ENCODE measurements at places on chromosomes 11 and 22.

- DNase-seq, result no peak
These were observed 17.7 kb downstream of the APLP2 start for GRCh38 chr11:130087294-130087926.

DNA sequence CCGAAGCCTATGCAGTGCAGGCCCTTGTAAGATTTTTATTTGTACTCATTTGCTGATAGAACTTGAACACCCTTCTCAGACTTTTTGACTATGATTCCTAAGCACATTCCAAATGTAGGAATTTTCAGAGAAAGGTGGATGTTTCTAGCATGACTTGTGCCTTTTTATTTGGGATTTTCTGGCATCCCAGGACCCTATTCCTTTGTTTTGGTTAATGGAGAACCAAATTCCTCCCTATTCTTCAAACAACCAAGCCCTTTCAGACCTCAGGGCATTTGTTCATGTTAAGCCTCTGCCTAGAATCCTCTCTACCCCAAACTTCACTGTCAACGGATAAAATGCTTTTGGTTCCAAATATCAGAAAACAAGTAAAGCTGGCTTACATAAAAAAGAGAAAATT, 371.1 kb downstream of the DDX10 start:
- DNase-seq, result no peak

DNA sequence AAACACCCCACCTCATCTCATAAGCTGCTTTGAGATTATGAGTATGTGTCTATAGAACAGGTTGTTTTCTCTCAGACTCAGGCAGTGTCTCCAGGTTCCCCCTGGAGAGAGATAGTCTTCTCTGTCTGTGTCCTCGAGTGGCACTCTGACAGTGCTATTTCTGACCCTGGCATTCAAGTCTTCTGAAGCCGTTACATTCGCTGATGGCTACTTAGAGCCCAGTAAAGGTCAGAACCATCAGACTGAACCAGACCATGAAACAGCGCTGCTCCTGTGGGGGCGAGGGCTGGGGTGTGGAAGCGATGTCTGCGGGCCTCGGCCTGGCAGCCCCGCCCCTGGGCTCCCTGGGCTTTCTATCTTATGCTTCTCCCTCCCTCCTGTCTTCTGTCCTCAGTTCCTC, 23.5 kb downstream of the SHISA8 start:
- DNase-seq, result no peak

DNA sequence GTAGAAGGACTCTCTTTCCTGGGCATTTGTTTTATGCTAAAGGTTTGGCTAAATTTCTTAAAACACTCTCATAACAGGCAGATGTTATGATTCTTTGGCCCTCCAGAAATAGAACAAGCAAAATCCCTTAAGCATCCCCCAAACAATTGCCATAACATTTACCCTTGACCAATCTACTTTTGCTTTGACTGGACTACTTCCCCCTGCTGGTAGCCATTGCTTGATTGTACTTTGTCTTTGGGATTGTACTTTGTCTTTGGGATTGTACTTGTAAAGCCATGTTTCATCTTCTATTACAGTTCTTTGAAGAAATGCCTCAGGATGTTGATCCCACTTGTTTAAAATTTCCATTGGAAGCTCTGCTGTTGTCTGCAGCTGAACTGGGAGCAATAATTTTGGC, 53.3 kb upstream of the GLYAT start:
- DNase-seq, result no peak

DNA sequence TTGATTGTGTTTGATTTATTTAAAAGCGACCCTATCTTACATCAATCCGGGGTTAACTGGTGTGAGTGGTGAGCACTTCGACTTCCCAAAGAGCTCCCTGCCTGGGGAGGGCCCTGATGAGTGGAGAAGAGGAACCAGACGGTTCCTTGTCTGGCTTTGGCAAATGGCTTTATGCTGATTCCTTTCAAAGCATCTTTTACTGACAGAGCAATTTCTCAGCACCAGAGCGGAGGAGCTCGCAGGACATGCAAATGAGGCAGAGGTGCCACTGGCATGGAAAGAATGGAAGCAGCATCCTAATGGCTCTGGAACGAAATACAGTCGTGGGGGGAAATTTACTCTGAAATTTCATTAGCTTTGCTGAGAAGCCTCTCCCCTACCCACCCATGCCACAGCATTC, 410.9 kb upstream of the B3GAT1 start:
- no peak for DNase-seq

DNA sequence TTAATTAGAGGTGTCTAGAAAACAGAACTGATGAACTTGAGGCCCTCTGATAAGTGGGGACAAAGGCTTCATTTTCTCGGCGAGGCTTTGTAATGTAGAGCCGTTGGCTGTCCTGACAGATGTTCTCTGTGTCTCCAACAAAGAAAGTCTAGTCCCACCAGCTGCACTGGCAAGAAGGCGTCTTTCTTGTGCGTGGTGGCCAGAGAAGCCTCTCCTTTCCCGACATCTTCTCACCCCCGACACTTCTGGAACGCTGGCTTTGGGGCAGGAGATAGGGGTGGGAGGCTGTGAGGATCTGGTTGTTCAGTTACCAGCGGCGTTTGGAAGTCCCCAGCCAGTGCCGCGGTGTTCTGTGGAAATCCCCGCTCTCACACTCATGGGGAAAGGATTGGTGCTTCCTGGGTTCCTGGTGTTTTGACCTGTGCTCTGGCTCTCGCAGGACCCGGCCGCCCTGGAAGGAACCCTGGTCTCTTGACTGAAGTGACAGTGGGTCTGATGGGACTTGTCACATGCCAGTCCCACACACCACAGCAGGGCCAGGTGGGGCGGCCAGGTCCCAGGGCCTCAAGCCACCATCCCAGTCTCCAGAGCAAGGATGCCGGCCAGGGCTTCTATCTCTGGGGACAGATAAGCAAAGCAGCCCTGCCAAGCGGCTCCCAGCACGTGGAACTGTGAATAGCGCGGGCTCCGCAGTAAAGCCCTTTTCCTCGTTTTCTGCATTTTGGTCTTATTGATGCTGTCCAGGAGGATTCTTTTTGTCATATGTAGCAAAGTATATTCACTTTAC, 23.2 kb downstream of the FADS2 start:
- no peak for DNase-seq

GRCh38 chr22:46575911-46576555, 38.6 kb upstream of the CELSR1 start:
- DNase-seq, result peak; percentile 4

DNA sequence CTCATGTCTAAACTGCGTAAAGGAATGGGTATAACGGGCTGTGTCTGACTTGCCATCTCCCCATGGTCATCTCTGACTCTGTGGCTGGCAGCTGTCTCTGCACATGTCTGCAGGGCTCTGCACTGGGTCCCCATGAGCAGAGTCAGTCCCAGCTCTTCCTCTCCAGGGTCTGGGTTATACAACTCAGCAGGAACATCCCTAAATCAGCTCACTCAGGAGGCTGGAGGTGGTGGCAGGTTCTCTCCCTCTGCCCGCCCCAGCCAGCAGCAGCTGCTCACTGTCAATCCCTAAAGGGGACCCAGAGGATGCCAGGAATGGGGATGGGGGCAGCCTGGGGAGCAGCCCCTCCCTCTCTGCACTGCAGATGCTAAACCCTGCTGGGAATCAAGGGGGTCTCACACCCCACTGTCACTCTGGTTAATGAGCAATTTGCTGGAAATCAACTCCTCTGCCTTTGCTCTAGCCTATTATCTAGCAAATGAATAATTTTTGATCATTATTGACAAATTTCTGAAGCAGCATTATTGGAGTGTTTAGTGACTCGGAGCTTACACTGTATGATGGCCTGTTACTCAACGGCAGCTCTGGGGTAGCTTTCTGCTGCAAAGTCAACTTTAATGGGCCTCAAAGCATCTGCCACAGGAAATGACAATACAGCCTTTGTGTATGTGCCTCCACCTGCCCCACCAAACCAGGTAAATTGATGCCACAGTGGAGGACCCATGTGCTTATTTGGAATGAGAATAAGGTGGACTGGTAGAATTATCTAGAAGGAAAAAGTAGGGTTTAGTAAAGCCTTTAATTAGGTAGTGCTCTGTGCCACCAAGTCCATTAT, 55.7 kb upstream of the SHANK2 start:
- DNase-seq, result no peak

GRCh38 chr11:61392981-61393595, 701 bp downstream of the TMEM216 start:
- peak; percentile 12 for DNase-seq

GRCh38 chr22:27203276-27203660, 545.9 kb downstream of the MIAT start:
- no peak for DNase-seq

DNA sequence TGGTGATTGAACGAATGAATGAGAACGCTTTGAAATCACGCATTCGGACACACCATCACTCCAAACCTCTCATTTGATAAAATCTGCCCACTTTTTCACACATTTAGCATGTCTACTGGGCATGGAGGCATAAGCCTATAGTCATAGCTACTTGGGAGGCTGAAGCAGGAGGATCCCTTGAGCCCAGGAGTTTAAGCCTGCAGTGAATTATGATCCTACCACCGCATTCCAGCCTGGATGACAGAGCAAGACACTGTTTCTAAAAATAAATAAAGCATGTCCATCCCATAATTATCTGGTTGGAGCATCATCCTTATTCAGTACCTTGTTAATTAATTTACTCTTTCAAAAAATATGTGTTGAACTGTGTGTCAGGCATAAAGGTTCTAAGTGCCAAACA, 3.3 kb upstream of the PICALM start:
- no peak for DNase-seq

Measured in central memory CD4-positive, alpha-beta T cell (primary cell).